T-helper 2 cell (primary cell): ENCODE measurements at places on chromosomes 12 and 14.

DNA sequence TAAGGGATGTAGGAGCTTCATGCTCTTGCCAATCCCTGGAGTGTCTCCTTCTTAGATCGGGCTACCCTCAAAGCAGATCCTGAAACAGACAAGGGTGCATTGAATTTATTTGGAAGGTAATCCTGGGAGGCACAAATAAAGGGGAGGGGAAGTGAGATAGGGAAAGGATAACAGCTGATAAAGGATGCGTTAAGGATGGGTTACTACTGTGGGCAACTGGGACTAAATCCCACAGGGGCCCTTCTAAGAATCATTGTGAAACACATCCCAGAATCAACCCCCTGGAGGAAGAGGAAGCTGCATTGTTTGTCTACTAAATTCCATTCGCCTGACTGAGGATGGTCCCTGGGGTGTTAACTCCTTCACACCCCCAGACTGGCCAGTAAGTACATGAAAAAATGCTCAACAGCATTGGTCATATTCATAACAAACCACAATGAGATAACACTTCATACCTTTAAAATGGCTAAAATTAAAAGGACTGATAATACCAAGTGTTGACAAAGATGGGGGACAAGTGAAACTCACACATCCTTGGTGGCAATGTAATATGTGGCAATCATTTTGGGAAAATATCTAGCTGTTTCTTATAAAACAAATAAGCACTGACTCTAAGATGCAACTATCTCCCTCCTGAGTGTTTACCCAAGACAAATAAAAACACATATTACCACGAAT is 37.0 kb upstream of the CMKLR1 start:
- no peak for DNase-seq

GRCh38 chr12:56591961-56592360 is 38.2 kb downstream of the BAZ2A start:
- no peak for DNase-seq

- DNase-seq: peak; percentile 23
Measured at GRCh38 chr12:50825372-50825838, 17.3 kb upstream of the TMPRSS12 start.

GRCh38 chr12:12586879-12587675 is 24.4 kb upstream of the DUSP16 start:
- no peak for DNase-seq

DNA sequence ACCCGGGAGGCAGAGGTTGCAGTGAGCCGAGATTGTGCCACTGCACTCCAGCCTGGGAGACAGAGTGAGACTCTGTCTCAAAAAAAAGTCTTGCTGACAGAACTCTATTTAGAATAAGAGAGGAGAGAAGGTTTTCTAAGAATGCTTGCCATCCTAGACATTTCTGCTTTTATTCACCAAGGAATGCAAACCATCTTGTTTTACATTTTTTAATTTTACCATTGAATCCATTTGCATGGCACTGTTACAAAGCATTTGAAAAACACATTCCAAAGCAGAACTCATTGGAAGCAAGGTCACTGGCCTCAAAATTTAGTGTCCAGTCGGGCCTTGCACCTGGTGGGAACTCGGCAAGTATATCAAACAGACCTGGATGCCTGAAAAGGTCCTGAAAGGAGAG is 44.2 kb upstream of the RASSF3 start:
- DNase-seq: no peak

- DNase-seq: no peak
Measured at GRCh38 chr12:102800565-102800964, 116.5 kb downstream of the PAH start.

DNA sequence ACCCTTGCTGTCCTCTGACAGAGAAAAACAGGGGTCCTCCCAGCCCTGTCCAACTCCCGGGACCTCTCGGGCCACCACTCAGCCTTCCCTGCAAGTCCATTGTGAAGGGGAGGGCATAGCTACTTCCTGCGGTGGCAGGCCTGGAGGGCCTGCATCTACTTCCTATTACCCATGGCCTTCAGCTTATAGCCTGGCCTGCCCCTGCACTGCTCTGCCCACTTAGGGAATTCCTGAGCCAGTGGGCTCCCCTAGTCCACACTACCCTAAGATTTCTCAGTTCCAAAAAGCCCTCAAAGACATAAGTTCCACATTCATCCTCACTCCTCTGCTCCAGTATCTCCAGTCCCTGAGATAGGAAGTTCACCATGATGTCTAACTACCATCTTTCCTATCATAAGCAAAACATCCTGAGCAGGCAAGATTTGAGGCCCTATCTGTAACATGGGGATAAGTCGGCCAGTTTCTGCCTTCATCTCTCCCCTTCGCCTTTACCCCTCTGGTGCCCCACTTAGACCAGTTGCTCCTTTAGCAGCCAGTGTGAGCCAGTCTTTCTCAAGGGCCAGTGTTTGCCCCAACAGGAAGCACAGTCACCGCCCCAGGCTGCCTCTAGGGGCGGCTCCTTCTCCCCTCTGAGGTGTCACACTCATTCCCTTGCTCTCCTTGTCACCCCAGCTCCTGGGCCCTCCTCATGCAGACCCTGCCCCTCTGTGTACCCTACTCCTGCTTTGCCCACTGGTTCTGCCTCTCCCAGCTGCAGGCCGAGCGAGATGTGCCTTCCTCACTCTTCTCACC is 10.9 kb downstream of the HDAC7 start:
- DNase-seq: no peak
